ENCODE measurements at places on chromosomes 2 and 18. TPM values are rescaled to one million over a fixed set of nuclear protein-coding genes. Genes with fewer than 3 reads are reported as not detected.

DNA sequence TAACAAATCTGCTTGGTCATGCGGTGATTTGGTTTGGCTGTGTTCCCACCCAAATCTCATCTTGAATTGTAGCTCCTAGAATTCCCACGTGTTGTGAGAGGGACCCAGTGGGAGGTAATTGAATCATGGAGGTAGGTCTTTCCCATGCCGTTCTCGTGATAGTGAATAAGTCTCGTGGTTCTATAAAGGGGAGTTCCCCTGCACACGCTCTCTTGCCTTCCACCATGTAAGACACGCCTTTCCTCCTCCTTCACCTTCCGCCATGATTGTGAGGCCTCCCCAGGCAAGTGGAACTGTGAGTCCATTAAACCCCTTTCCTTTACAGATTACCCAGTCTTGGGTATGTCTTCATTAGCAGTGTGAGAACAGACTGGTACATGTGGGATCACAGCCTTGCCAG lies 36.7 kb downstream of the TRABD2A start:
- no peak for DNase-seq

KIF1A gene
- total RNA-seq: 16.2 TPM

GRCh38 chr2:197256021-197256420 lies 54.6 kb downstream of the ANKRD44 start:
- DNase-seq: no peak

GRCh38 chr18:68660354-68661183 lies 54.3 kb downstream of the TMX3 start:
- no peak for DNase-seq

NEU2 gene
- total RNA-seq: not detected

GRCh38 chr2:182319556-182320505 lies 107.0 kb downstream of the PDE1A start:
- no peak for DNase-seq

DNA sequence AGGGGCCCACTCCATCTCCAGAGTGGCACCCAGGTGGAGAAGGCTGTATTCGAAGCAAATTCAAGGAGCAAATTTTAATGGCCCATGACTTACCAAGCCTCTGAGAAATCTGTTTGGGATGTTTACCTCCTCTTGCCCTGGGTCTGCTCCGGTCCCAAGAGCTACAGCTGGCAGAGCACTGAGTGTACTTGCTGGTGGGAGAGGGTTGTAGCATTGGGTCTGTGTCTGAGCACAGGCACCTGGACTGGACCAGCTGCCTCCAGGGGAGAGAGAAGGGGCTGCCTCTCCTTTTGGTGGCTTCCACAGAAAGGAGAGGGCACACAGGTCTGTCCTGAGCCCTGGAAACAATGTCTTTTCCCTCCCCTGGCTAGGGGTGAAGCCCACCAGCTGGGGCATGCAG lies 9.8 kb downstream of the EN1 start:
- no peak for DNase-seq

- peak; percentile 9 for DNase-seq
These were observed 58.6 kb upstream of the SLC25A52 start for GRCh38 chr18:31819106-31819924.

- DNase-seq: no peak
These were observed 38.2 kb upstream of the CHRNA1 start for GRCh38 chr2:174802459-174802858.

ALPP gene
- total RNA-seq: 0.03 TPM

DNA sequence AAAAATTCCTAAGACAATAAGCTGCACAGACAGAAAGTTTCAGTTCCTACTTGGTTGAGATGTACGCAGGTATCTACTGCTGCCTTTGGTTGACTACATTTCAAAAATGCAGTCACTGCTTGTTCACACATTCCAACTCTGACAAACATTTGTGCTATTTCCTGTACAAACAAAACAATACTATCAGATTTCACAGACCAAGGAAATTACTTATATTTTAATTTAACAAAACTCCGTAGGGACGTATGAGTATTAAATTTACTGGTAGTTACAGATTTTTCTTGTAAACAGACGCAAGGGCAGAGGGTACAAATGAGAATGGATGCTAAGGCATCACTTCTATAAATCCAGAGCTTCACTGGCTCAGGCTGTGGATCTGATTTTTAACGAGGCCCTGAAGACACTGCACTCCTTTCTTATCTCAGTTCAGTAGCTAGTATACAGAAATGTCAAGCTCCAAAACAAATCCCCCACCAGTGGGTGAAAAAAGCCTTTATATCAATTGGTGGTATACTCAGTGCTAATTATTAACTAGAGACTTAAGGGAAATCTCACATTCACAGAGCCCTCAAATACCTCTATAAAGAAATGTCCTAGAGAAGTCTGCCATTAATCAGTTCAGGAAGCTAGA lies 31.7 kb upstream of the TTC32 start:
- peak; percentile 49 for DNase-seq

AP1S3 gene
- total RNA-seq: 15.0 TPM

GRCh38 chr2:163701399-163702195 lies 34.2 kb downstream of the FIGN start:
- no peak for DNase-seq

GRCh38 chr2:106547164-106547903 lies 60.2 kb downstream of the CD8B2 start:
- peak; percentile 6 for DNase-seq

KIAA2012 gene
- not detected for total RNA-seq

DNA sequence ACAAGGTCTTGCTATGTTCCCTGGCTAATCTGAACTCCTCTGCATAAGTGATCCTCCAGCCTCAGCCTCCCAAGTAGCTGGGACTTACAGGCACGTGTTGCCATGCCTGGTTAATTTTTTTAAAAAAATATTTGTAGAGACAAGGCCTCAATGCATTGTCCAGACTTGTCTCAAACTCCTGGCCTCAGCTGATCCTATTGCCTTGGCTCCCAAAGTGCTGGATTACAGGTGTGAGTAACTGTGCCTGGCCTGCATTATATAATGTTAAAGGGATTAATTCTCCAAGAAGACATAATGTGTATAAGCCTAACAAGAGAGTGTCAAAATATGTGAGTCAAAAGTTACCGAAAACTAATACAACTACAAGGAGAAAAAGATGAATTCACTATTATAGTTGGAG lies 32.2 kb downstream of the BUB1 start:
- no peak for DNase-seq

- no peak for DNase-seq
These were observed 16.6 kb downstream of the EN1 start for GRCh38 chr2:118830881-118831280.

DNA sequence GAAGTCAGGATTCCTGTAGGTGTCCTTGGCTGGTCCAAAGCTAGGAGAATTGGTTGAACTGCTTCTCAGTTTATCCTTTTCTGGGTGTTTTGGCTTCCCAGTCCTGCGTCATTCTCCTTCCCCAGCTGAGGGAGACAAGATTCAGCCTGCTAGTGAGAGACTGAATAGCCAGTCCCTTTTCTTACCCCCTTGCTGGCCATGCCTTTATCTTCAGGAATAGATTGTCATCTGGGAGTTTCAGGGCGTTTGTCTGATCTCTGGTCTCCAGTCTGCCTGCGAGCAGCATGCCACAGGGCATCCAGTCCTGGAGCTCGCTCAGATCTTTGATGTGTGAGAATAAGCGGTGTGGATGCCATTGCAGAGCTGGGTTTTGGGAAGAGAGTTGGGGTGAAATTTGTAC lies 5.8 kb downstream of the MYO1B start:
- no peak for DNase-seq

CXCR4 gene
- total RNA-seq: 6.5 TPM

GRCh38 chr2:218781691-218782527 lies at the start of gene CYP27A1:
TSS of gene CYP27A1 (plus strand) at chr2:218782147. CDS start at chr2:218782183, 36 bp downstream.
- DNase-seq: no peak

DNA sequence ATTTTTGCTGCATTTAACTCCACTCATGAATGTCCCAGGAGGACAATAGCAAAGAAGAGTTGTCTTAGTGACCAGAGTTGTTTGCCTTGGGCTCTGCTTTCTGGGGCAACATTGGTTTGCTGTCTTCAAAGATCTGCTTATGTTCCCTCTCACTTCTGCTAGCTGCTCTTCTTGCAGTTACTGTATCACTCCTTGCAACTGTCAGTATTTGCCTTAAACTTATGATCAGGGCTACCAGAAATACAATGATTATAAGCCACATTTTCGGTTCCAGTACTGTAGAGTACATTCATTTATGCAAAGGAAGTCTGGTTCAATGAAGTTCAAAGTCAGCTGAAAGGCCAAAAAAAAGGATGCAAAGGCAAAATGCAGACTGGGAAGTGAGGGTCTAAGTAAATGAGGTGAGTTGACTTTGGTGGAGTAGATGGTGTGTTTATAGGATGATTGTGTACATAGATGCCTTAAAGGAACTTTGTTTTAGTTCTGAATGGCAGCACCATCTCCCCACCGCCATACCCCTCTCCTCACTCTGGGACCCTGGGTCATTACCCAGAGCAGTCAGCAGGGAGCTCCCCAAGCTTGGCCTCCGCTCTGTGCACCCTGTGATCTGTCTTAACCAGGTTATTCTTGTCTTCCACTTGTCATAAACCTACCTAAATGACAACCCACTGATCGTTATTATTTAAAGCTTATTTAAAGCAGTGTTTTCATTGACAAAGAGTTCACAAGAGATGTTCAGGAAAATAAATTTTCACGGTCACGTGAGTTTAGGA lies 236.0 kb downstream of the DOK6 start:
- no peak for DNase-seq

DNA sequence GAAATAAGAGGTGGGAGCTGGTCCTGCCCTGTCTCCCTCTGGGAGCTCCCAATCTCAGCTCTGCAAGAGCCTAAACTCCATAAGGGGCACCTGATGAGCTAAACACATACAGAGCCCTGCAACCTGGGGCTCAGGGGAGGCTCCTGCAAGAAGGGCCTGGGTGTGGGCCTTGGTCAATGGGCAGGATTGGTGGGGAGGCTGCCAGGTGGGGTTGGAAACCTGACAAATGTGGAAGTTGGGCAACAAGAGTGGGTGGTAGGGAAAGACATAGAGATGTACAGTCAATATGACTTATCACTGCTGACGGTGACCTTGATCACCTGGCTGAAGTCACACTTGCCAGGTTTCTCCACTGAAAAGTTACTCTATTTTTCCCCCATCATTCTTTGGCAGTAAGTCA lies 209.9 kb downstream of the TTC32 start:
- DNase-seq: no peak

DNA sequence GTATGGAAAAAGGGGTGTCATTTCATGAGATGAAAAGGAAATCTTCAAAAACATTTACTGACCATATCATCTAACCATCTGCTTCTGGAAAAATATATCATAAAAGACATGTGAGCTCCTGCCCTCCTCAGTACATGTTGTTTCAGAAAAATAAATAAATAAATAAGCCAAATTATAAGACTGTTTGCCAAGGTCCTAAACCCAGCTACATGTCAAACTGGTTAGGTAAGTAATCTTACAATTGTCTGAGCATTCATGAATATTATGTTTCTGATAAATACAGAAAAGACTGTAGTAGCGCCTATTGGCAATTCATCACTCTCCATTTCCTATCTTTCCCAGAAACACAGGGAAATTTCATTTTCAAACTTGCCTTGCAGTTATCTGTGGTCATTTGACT lies 138.9 kb upstream of the SETBP1 start:
- DNase-seq: no peak

DNA sequence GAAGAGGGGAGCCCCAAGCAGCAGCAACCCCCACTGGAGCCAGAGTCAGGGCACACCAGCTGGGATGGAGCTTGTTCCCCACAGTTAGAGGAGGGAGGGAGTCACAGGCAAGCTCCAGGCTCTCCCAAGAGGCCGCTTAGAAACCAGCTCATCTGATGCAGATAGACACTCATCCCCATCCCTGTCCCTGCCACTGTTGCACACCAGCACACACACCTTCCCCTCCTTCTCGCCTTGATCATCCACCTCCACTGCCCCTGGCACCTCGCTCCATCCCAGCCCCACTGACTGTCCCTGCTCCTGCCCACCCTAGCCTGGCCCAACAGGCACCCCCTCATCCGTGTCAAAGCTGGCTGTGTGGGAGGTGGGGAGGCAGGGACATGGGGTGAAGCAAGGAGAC lies 1.5 kb upstream of the RUFY4 start:
- no peak for DNase-seq

GRCh38 chr2:55862673-55863390 lies 60.8 kb downstream of the EFEMP1 start:
- DNase-seq: peak; percentile 94

GRCh38 chr2:72113847-72114692 lies 33.6 kb downstream of the CYP26B1 start:
- no peak for DNase-seq

DNA sequence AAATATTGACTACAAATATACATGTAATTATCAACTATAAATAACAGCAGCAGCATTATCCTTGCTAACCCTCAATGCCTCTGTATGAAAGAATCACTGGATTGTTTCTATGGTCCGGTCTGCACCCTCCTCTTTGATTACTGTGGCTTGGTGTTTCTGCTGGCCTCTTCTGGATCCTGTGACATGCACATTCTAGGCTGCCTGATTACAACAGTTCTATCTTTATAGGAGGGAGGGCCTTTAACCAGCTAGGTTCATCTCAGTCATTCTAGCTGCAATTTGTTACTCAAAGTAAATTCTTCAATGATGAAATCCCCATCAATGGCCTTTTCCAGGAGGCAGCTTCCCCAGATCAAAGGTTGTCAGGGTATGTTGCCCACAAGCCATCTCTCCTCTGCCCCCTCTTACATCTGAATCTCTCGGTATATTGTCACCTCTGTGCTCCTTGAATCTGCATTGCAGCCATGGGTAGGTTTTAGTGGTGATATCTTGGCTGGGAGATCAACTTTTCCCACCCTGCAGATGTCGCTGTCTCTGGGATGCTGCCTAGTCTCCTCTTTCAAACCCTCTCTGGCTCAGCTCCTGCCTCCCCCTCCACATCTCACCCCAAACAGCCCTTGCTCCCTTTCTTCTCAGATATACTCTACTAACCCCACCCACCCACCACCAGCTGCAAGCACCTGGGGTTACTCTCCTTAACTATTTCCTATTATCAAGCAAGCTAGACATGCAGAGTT lies 106.2 kb upstream of the BZW1 start:
- DNase-seq: peak; percentile 9

DNA sequence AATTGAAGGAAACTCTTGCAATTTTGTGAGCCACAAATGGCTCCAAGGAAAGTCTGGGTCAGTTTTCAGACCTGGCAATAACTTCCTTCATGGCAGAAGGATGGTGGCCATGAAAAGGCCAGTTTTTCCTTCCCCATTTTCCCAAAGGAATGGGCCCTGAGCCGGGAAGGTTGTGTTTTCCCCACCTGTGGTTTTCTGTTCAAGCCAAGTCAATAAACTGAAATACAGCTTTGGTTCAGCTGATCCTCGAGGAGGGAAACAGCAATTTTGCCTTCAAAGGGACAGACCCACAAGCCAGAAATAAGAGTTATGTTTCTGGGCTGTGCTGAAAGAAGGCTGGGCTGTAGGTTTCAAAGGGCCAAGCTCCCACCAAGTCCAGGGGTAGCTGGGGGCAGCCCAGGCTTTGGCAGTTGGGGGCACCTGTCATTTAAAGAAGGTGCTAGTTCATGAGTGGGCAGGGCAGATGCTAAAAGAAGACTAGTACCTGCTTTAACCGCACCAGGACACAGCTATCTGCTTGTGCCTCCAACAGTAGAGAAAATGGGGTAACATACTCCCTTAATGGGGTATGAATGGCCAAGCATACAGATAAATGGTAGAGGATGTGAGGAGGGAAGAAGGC lies 97.0 kb downstream of the TTC32 start:
- no peak for DNase-seq

GRCh38 chr2:228705318-228705717 lies 523.8 kb upstream of the SPHKAP start:
- no peak for DNase-seq

POTEC gene
- 2.9 TPM for total RNA-seq
